ENCODE measurements at places on chromosomes 6 and 20.

- no peak for DNase-seq
These were observed 182.3 kb upstream of the RALGAPA2 start for GRCh38 chr20:20894753-20895152.

GRCh38 chr6:121310495-121310894 lies 23.8 kb downstream of the TBC1D32 start:
- DNase-seq: no peak

GRCh38 chr20:9514461-9515213 lies at the start of gene LAMP5:
Gene LAMP5, plus strand, starts transcription at chr20:9514590. Its CDS starts 263 bp downstream, at chr20:9514853.
- no peak for DNase-seq

- DNase-seq: no peak
These were observed 42.6 kb downstream of the KIAA1755 start for GRCh38 chr20:38217791-38218565.

DNA sequence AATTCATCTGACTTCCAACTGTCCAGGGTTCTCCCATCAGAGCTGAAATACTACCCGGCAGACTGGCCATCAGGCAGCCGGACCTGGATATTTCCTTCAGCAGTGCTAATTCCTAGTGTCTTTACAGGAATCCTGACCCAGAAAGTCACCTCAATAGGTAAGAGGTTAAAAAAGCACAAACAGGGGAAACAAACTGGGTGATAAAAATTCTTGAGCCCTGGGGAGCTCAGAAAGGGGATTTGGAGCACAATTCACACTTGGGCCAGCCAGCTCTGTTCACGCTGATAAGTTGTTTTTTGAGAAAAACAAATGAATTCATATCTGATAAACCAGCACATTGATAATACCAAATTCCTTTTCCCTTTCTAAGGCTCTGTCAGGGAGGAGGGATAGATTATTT lies 104.0 kb downstream of the EDN1 start:
- DNase-seq: no peak

DNA sequence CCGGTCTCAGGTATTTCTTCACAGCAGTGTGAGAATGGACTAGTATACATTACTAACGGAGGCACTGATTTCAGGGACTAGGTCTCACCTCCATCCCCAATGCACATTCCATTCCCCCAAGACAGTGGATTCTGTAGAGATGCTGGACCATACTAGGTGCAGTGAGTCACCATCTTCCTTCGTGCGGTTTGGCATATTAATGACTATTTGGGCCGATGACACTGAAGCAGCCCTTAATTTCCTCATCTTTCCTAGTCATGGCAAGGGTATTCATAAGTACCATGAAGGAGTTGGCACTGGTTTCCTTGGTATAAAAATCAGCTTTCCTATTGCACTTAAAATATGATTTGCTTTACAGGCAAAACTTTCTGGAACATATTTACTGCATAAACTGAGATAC lies 121.4 kb upstream of the TRAF3IP2 start:
- no peak for DNase-seq

GRCh38 chr20:20136313-20136712 lies 84.0 kb downstream of the CFAP61 start:
- DNase-seq: no peak

DNA sequence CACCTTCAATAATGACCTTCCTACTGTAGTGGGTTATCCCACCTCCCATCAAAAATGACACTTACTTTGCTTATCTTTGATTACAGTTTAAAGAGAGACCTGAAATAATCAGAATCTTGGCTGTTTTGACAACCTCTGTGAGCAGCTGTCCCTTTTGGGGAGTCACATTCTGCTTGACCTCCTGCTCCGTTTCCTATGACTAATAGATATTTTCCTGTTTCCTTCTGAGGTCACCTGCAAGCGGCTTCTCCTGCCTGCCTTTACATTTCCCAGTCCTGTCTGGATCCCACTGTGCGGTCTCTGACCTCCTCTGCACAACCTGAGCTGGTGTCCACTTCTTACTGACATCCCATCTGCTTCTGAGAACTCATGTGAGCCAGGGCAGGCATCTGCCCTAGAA lies 54.2 kb downstream of the TRAM2 start:
- DNase-seq: no peak

DNA sequence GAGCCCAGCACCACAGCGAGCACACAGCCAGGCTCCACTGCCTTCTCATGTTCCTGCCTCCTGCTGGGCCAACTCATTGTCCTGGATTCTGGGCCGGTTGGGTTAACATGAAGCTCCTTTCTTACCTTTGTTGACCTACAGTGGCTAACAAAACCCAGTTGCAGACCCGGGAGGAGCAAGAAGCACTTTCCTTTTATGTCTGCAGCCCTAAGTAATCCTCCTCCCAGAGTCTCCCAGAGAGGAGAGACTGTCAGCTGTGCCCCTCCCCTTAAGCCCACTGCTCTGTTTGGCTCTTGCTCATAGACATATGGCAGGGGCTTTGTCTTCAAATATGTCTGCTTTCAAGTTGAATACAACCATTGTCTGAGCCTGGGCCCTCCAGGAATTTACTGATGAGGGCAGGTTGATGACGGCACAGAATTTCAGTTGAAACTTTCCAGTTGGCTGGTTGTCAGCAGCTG lies 55.2 kb downstream of the PSMB1 start:
- DNase-seq: no peak

DNA sequence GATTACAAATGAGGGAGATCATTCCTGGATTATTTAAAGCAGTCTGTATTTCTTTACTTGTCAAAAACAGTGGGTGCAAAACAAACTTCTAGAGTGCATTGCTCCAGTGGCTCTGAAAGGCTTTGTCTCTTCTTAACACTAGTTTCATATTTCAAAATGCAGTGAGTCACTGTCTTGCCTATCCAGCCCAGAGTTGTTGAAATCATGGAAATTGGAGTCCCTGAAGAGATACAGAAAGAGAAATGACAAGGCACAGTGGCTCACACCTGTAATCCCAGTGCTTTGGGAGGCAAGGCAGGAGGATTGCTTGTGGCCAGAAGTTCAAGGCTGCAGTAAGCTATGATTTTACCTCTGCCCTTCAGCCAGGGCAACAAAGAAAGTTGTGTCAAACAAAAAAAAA lies 11.3 kb downstream of the SLC2A12 start:
- no peak for DNase-seq

DNA sequence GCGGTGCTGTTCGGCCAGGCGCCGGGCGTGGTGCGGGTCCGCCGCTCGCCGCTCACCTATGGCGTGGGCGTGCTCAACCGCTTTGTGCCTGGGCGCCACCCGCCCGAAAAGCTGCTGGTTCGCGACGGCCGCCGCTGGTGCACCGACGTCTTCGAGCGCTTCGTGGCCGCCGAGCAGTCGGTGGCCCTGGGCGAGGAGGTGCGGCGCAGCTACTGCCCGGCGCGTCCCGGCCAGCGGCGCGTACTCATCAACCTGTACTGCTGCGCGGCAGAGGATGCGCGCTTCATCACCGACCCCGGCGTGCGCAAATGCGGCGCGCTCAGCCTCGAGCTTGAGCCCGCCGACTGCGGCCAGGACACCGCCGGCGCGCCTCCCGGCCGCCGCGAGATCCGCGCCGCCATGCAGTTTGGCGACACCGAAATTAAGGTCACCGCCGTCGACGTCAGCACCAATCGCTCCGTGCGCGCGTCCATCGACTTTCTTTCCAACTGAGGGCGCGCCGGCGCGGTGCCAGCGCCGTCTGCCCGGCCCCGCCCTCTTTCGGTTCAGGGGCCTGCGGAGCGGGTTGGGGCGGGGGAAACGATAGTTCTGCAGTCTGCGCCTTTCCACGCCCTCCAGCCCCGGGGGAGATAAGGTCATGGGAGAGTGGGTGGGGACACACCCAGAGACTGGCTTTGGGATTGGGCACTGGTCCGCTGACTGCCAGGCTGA lies 15.7 kb downstream of the ADISSP start:
- DNase-seq: peak; percentile 48

DNA sequence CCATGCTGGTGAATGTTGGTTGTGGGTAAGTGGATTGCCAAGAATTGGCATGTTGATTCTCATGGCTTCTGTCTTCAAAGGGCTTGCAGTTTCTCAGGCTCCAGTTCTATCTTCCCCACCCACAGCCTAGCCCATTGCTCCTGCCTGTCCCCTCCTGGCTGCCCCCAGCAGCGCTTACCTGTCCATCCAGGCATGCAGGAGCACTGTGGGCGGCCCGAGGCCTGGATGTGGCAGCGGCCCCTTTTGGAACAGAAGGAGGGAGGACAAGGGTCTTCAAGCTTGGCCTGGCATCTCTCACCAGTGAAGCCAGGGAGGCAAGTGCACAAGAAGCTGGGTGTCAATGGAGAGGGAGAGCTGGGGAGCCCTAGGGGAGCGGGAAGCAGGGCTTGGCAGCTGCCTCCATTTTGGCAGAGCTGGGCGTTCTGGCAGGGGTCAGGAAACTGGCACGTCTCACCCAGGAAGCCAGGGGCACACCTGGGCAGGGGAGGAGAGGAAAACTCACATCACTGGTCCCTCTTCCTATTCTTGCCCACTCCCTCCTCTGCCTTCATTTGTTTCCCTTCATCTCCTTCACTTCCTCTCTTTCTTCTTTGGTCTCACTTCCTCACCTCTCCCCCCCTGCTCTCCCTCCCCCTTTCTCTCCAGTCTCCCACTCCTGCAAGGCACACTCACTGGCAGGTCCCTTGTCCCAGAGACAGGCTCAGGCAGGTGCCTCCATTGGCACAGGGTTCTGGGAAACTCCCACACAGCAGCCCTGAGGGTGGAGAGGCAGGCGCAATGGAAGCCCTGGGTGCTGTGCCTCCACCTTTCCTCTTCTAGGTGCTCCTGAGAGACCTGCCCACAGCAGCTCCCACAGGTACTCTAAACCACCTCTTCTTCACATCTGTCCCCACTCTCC lies 1.3 kb downstream of the NOTCH4 start:
- DNase-seq: no peak

DNA sequence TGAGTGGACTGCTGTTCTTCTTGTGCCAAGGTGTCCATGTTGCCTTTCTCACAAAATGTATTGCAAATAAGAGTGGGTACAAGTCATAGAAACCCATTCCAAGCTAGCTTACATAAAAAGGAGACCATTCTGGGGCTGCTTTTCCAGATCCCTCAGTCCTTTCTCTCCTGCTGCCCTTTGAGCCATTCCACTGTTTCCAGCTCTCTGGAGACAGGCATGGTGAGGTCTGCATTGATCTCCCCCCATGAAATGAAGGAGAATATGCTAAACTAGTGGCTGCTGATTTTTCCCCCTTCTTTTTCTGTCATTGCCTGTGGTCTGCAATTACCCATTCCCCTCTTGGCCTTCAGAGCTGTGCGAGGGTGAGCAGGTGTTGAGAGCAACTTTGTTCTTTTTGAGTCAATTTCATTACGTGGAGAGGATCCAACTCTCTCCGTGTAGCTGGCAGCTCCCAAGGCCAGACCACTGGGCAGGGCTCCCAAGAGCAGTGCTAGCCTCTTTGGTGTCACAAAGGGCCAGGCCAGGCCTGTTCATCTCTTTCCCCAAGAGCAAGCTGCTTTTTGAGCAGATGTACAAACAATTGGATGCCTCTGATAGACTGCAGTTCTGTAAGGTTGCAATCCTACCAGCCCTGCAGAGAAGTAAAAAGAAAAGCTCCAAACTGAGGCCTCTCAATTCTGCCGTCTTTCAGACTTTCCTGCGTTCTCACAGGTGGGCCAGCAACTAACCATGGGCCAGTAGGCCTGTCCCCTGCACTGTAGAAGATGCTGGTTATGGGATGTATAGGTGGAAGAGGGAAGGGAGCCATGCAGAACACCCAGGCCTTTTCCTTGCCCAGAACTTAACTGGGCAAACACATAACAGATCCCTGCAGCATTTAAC lies 96.1 kb upstream of the ARMC2 start:
- no peak for DNase-seq

DNA sequence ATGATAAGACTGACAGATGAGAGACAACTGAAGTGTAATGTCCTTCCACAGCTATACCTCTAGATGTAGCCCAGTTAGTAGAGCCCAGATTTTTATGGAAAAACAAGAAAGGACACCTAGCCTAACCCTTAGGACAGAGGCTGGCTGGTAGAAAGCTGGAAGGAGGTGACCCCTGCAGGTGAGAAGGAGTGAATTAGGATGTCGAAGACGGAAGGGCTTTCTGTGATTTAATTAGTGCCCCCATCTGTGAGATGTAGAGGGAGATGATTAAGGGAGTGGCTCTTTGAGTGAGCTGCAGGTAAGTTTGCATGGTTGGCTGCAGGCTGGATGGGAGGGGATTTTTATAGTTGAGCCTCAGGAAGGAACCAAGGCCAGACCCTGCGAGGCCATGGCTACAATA lies 82.8 kb downstream of the GFRA4 start:
- DNase-seq: no peak

- no peak for DNase-seq
These were observed 1.9 kb downstream of the TMEM239 start for GRCh38 chr20:2817891-2818595.

DNA sequence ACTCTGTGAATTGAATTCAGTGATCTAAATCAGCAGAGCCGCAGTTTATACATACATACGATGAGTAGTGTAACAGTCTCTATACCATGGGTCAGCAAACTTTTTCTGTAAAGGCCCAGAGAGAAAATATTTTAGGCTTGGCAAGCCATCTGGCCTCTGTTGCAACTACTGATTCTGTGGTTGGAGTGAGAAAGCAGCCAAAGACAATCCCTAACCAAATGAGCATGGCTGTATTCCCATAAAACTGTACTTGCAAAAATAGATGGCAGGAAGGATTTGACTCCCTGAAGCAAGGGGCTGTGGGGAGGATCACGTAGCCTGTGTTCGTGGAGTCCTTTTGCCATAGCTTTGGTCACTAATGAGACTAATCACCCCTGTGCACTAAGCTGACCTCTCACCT lies 17.9 kb upstream of the MOCS1 start:
- no peak for DNase-seq

GRCh38 chr6:41545703-41546474 lies at the start of gene FOXP4:
Gene FOXP4, plus strand, starts transcription at chr6:41546381. Its CDS starts 19,380 bp downstream, at chr6:41565761.
- peak; percentile 86 for DNase-seq

- no peak for DNase-seq
These were observed 21.7 kb upstream of the RANBP9 start for GRCh38 chr6:13733178-13733887.

GRCh38 chr6:170172825-170173256 lies 118.0 kb downstream of the DLL1 start:
- no peak for DNase-seq

DNA sequence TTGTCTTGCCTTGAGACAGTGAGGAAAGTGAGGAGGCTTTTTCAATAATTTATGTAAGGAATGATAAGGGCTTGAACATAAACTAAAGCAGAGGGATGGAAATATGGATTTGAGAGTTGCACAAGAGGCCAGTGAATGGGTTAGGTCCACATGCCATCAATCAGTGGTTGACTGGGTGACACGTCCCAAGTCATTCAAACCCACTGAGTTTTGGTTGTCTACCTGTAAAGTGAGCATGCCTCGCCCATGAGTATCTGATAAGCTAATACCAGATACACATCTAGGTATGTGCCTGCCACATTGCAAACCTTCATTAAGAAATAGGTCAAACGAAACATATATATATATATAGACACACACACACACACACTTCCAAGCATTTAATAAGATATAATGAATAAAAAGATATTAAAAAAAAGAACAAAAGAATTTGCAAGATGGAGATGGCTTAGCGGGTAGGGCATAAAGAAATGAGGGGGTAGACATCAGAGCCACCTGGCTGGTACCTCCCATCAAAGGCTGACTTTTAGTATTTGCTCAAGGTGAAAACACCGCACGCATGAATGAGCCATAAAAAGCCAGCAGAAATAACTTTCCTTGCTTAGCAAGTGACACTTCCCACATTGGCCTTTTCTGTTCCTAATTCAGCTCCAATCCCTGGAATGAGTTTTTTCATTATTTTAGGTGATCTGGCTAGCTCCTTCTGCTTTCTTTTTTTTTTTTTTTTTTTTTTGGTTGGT lies 109.1 kb upstream of the GGTLC1 start:
- DNase-seq: no peak
